ENCODE measurements at places on chromosomes 4 and X.

DNA sequence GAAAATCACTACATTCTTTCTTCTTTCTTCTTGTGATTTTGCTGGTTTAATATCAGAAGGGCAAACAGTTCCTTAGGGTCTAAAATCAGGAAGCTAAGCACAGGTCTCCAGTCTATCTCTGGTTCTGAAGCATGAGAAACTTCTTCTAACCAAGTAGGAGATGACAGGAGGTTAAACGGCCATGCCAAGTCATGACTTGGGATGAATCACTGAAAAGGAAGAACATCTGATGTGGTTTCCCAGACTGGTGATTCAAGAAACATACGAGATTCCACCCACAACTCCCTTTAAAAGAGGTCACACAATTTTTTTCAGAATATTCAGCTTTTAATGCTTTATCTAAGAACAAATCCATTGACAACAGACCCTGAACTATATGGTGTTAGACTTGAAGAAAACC, 684.0 kb upstream of the PRKX start:
- DNase-seq: no peak

- DNase-seq: no peak
Measured at GRCh38 chr4:3192827-3193226, 56.1 kb upstream of the MSANTD1 start.

- no peak for DNase-seq
Measured at GRCh38 chr4:91288702-91289311, 1015.0 kb upstream of the GRID2 start.

DNA sequence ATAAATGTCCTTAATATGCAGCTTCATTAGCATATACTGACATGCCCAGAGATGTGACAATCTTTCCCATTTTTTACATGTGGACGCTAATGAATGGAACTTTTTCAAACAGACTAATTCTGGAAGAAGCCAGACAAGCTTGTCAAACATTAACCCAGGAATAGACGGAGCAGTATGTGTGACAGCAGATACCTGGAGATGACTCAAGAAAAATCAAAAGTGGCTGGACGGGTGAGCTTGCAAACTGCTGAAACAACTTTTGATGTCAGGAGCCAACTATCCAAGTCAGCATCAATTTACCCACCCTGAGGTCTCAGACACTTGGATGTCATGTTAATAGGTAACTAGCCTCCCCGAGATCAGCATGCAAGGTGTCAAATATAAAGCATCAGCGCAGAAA, 183.0 kb downstream of the PACRGL start:
- DNase-seq: no peak

GRCh38 chr4:163680386-163681098, 186.1 kb downstream of the TMA16 start:
- no peak for DNase-seq

DNA sequence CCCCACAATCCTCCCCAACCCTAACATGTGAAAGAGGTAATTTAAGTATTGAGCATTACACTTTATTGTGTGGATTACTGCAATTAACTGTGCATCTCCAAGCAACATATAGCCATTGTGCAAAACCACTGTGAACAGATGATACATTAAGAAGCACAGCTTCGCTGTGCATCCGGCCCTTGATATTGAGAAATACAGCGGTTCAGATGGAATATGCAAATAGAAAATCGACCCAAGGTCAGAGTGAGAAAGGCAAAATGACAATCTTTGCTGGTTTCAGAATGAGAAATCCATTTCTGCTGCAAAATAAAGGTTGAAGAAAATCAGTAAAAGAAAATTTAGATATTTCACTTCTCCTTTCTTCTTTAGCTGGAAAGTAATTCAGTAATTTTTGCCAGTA, 805.9 kb upstream of the GRID2 start:
- no peak for DNase-seq

GRCh38 chr4:71765821-71766383, 18.0 kb downstream of the GC start:
- DNase-seq: no peak

GRCh38 chr4:3858046-3858730, 92.0 kb downstream of the ADRA2C start:
- DNase-seq: no peak

DNA sequence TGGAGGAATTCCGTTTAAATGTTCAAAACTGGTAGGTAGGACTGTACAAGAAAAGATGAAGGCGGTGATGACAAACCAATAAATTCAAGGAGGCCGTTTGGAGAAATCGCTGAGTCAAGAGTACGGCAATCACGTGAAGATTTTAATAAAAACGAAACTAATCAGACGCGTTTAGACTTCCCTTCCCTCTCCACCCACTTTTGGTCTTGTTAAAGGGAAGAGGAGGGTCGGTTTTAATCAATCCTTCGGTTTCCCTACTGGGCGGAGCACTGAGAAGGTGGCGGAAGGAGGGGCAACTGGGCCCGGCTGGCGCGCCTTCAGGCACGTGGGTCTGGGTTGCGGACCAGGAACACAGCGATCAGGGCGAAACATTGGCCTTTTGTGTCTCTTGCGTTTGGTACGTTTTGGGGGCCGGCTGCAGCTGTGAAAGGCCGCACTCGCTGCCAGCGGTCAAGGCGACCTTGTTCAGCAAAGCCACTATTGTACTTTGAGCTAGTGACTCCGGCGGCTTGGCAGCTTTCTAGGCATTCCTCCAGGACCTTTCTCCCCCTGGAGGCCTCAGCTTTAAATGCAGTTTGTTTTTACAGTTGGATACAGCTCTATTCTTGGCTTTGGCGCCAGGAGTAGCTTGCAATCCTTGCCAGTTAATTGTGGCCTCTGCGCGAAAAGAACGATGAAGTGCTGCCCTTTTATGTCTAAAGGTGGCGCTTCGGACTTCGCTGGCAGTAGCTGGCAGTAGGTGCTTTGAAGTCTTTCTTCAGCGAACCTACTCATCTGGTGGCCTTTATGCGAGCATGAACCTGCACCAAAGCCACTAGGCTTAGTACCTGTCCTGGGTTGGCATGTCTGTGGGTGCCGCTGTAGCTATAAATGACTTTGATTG, 16.8 kb upstream of the LAMP2 start:
- peak; percentile 88 for DNase-seq

DNA sequence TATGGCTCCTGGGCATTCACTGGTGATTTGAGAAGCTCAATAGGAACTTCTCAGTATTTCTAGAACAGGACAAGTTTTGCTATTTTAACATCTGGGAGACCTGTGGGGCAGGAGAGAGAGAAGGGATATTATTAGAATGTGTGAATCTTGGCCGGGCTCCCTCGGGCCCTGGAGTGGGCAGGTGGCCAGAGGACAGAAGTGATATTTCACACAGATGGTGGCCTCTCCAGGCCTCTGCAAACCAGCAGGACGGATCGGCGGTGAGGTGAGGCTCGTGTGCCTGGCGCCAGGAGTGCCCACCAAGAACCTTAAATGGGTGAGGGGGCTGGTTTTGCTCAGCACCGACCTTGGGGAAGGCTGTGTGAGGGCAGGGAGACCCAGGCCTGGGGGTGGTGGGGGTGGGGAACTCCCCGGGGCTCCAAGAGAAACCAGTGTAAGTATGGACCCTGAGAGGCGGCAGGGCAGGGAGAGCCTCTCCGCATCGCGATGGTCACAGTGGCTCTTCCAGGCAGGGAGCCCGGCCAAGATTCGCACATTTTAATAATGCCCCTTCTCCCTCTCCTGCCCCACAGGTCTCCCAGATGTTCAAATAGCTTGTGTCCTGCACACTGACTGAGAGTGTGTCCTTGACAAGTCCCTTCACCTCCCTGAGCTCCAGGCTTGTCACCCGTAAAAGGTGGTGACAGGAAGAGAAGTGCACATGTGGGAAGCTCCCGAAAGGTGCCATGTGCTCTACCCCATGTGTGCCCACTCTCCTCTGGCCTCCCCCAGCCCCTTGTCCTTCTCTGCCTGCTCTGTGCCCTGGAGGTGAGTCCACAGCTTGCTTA, 64.9 kb downstream of the SORCS2 start:
- DNase-seq: no peak
